B cell (primary cell): ENCODE measurements at places on chromosomes 4 and X.

DNA sequence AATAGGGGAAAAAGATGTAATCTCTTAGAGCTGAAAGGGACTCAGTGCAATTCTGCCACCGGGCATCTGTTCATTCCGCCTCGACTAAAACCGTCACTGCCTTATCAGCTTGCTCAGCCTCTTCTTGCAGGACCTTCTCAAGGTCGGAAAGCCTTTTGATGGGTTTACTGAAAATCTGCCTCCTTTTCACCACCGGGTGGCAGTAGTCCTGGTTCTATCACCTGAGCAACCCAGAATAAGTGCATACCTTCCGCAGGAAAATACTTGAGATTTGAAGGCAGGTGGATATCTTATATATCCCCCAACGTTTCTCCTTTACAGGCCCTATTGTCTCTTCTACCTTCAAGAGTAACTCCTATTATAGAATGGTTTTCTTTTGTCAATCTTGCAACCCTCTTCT is 103.4 kb upstream of the PAK3 start:
- DNase-seq = peak; percentile 15

- DNase-seq = no peak
Observed at GRCh38 chr4:14168919-14169318, 541.4 kb upstream of the BOD1L1 start.

DNA sequence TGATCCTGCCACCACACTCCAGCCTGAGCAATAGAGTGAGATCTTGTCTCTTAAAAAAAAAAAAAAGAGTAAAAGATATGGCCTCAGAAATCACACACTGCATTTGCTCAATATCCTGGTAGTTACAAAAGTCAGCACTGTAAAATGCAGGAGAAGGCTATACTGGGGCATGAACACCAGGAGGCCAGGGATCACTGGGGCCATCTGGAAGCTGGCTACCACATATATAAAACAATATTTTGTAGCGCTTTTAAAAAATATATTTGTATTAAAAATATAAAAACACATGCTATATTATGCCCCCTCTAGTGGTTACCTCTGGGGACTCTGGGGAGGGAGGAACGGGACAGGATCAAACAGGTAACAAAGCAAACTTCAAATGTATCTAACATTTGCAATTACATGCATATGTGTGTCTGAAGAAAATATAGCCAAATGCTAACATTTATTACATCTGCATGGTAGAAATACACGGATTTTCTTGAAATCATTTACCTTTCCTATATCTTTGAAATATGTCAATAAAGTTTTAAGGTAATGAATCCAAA is 4.0 kb downstream of the C4orf46 start:
- DNase-seq = peak; percentile 26

- no peak for DNase-seq
Observed at GRCh38 chr4:59837751-59838150, 1362.4 kb upstream of the ADGRL3 start.

DNA sequence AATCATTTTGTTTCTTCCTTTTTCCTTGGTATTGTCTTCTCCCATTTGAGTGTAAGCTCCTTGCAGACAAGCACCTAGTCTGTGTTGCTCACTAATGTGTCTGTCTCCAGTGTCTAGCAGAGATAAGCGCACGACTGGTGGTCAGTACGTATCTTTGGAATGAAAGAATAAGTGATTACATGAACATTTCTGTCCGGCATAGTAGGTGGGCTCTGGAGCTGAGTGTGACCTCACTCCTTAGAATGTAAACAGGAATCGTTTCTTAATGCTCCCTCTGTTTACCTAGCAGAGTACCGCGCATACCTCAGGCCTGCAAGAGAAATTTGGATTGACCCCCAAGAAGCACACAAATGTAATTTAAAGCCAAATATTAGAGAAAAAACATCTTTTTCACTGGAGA is 235.4 kb downstream of the MAML3 start:
- no peak for DNase-seq

DNA sequence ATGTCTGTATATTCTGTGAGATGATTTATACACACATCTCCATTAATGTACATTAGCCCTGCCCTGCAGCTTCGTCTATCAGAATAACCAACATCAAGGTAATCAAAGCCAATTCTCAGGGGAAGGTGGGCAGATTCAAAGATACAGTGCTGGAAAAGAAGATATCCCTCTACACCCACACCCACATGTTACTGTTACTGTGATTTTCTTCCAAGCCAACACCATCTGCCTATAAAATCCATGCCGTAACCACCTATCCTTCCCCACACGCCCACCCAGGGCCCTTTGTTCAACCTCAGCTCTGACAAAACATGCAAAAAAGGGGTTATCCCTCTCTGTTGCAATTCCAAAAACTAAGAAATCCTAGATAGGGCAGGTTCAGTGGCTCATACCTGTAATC is 20.0 kb downstream of the OPHN1 start:
- DNase-seq = no peak

DNA sequence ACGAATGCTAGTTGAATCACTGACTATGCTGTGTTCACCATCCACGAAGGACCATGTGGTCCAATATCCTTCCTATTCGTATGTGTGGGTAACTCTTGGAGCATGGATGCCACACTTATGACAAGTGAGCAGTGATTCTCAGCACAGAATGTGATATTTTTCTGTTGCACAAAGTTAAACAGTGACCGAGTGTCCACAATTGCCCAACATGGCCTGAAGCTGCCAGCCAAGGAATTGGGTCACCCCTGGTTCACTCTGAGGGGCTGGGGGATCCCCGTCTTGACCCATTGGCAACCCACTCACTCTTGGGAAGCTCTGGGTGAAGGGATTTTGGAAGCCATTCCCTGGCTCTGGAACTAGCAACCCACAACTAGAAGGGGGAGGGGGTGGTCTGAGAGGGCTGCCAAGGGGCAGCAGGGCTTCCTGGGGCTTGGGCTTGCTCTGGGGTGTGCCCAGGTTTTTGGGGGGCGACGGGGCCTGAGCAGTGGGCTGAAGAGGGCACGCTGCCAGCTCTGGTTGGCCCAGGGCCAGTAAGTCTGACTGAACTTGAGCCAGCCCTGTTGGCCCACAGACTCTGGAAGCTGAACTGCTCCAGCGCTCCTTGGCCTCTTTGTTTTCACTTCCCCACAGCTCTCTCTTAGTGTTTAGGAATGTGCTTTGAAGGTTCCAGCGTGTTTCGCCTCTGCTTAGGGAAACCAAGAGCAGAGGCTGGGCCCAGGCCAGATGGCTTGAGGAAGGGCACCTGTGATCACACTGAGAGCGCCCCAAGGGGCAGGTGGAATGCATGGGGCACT is 43.1 kb upstream of the BCOR start:
- no peak for DNase-seq

DNA sequence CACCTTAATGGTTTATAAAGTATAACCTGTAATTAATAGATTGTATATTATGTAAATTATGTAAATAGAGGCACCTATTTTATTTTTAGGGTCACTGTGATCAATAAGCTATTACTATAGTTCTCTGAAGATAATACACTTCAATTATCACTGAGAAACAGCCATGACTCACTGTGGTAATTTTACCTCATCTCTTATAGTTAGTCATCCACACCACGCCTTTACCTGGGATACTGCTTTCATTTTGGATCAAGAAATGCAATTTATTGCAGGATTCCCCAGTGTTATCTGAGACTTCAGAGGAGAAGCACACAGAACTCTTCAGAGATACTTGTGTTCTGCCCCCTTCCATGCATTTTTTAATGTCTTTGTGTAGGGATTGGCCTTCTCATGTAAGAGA is 348.1 kb upstream of the ATOH1 start:
- no peak for DNase-seq

- no peak for DNase-seq
Observed at GRCh38 chrX:95291561-95291960, 1393.1 kb upstream of the DIAPH2 start.
